ENCODE measurements at places on chromosomes 5 and 9.

DNA sequence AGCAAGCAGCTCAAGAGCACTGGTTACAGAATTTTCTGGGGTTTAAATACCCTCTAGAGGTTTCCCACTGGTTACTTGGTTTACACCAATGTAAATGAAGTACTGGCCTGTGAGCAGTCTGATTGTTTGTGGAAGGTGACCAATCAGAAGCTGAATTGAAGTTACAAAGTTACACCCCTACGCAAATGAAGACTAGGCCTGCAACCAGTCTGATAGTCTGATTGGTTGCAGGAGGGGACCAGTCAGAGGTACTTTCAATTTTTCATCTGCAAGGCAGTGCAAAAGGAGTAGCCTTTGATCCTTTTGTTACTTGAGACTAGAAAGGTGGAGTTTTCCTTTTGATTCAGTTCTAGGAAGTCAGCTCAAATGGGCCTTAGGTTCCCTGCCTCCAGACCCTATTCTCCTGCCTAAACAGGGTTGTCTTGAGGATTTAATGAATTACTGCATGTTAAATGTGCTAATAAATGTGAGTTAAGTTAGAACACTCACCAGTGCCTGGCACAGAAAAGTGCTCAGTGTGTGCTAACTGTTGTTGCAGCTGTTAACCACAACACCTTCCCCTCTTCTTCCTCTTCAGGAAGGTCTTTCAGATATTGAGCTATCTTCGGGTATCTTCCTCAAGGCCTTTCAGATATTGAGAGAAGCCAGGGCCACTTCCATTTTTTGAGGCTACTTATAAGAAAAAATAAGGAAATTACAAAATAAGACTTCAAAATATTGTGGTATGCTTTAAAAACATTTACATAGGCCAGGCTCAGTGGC is 32.1 kb upstream of the CLINT1 start:
- DNase-seq = no peak

- DNase-seq = no peak
Observed at GRCh38 chr5:140795259-140795641, 598 bp downstream of the PCDHA2 start.

DNA sequence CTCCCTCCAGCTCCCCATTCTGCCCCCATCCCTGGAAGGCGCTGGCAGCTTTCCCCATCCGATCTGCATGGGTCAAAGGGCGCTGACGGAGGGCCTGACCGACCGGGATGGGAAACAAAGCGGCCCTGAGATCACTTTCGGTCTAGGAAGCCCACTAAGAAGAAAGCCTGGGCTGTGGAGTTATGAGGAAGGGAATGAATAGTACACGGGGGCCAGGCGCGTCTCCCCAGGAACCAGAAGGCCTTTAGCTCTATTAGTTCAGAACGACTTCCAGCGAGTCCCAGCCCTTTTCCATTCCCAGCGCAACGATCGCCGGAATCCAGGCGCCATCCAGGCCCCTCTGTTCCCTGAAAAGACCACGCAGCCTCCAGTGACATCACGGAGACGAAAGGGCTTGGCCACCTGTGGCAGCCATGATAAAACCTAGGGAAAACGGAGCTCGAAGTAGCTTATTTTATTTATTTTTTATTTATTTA is 70.1 kb upstream of the CCDC180 start:
- no peak for DNase-seq

DNA sequence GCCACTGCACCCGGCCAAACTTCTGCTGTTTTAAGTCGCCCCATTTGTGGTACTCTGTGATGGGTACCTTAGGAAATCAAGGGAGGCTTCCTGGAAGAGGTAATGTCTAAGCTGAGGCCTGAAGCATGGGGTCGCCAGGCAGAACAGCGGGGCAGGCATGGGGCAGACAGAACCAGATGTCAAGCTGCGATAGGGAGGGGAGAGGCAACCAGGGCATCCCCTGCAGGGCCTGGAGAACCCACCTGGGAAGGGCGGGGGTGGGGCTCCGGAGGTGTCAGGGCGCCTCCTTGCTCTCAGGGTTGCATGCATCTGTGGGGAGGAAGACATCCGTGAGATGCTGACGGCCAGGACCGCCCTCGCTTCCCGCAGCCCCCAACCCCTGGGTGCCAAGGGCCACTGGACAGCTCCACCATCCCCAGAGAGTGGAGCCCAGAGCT is 2.8 kb downstream of the LCN15 start:
- no peak for DNase-seq

DNA sequence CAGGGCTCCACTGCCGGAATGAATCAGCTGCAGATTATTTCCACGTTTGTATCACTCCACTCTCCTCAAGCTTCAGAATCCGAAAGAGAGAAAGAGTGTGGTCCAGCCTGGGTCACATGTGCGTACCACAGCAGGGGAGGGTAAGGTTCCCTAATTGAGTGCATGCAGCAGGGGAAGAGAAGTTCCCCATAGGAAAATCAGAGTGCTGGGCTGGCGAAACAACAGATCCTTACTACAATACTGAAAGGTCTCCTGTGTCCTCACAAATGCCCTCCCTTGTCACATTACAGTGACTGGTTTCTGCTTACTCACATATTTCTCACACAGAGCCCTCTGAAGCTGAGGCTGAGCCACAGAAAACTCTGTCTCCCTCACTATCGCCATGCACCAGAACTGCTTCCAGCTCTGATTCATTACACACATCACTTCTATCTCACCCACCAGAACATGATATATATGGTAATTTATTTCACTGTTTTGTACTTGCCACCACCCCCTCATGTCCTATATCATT is 532.2 kb upstream of the TUSC1 start:
- no peak for DNase-seq

- no peak for DNase-seq
Observed at GRCh38 chr5:159782197-159782994, 133.9 kb upstream of the ADRA1B start.

DNA sequence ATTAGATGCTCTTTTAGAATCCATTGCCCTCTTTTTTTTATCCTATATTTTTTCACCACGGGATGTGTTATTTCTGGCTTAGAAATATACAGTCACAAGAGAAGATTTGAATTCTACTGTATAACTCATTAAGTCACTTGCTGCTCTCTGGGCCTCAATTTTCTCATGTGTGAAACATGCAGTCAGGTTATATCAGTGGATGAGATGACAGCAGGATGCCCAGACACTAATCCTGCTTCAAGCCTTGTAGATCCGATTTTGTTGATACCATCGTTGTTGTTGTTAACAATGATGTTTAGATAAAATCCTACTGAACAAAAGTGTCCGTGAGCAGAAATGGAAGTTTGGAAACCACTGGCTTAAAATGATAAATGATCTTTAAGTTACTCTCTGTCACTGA is 421.9 kb upstream of the DMAC1 start:
- no peak for DNase-seq

DNA sequence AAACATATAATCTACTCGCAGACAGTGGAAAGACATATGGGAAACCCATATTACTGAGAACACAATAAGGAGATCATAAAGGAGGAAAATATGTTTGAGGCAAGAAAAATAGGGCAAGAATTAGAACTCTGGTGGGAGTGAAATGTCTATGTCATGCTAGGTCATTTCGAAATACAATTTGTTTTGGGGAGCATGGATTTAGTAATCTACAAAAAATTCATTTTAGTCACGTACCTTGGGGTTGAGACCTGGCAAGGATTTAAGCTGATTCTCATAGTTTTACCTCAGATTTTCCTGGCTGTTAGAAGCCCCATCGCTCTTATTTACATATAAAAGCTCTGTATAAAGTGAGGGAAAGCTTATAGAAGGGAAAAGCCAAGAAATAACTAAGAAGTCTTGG is 11.5 kb upstream of the CSNK1G3 start:
- DNase-seq = no peak

- no peak for DNase-seq
Observed at GRCh38 chr9:93808115-93809029, 146.8 kb downstream of the BARX1 start.

DNA sequence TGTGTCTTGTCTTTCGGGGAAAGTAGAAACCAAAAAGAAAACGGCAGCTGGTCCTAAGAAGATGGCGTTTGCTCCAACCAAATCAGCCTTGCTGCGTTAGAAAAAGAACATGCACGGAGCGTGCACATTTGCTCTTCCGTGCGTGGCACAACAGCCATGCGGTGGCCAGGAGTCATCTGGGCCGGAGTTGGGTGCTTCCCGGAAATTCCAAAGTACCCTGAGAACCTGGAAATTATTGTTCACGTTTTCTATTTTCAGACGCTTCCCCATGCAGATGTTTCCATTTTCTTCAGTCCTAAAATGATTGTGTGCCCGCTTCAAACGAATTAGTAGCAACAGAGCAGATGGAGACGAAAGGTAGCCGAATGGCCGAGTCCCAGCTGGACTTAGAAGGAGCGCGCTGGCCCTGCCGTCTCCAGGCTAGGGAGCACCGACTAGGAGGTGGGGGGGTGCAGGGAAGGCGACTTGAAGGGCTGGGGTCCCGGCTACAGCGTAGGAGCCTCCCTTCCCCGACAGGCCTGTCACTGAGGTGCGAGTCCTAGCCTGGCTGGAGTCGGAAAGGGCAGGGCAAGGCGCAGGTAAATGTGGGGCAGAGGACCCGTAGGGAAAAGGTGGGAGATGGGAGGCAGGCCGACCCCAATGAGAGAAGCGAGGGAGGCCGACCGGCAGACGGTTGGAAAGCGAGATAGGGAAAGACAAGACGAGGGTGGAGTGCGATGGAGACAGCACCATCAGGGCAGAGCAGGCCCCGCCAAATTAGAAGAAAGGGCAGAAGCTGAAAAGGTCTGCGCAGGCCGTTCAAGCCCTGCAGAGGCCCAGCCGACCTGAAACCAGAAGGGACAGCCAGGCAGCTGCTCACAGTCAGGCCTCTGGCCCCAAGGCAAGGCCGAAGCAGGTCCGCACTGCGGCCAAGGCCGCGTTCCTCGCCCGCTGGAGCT is 1.4 kb downstream of the BARX1 start:
- no peak for DNase-seq

DNA sequence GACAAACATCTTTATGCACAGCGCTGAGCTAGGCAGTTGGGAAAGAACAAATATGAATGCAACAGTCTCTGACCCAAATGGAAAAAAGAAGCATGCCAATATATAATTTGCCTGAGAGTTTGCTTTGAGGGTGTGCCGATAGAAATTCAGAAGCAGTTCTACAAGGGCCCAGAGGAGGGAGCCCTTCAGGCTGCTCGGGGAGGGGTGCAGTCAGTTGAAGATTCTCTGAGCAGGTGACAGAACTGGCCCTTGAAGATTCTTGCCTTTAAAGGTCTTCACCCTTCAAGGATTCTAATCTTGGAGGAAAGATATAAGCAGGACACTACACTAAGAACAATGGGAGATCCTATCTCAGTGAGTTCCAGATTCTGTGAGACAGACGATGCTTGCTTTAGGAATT is 3.7 kb upstream of the PAPPA start:
- DNase-seq = no peak

GRCh38 chr5:100890461-100891008 is 12.5 kb downstream of the ST8SIA4 start:
- DNase-seq = no peak

DNA sequence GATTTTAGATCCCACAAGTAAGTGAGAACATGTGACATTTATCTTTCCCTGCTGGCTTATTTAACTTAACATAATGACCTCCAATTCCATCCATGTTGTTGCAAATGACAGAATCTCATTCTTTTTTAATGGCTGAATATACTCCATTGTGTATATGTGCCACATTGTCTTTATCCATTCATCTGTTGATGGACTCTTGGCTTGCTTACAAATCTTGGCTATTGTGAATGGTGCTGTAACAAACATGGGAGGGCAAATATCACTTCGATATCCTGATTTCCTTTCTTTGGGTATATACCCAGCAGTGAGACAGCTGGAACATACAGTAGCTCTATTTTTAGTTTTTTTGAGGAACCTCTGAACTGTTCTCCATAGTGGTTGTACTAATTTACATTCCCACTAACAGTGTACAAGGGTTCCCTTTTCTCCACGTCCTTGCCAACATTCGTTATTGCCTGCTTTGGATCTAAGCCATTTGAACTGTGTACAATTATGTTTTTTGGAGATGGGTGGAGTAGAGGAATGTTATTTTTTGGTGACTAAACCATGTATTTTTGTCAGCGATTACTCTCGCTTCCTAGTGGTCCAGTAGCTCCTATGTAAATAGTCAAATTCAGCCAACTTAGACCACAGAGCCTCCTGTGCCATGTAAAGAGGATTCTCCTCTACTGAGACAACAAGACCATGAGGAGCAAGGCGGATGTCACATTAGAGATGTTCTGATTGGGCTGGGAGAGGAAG is 60.6 kb downstream of the TNFSF15 start:
- no peak for DNase-seq

DNA sequence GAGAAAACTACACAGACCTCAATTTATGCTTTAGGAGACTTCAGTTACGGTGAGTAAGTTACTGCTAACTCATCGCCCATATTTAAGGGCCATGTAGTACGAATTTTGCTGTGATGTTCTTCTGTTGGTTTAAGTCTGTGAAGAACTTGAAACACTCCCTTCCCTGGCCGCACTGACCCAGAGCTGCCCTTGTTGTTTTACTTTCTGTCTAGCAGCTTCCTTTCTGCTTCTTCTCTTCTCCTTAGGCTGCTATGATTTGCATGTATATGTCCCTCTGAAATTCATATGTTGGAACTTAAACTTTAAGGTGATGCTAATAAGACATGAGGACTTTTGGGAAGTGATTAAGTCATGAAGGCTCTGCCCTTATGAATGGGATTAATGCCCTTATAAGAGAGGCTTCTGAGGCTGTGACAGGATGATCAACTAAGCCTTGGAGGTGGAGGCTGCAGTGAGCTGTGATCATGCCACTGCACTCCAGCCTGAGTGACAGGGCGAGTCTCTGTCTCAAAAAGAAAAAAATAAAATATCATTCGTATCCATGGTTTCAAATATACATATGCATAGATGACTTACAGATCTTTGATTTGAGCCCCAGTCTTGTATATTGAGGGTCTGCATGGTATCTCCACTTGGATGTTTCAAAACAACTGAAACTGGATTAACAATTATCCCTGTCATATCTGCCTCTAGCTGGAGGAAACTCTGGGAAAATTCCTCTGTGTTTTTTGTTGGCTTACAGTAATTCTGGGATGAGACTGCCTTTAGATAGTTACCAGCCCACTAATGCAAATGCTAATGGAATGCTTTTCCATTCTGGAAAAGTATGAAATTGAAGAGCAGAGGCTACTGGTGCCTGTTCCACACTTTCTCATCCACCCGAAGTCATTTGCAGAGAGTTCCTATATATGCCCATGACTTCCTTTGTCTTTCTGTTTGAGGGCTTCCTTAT is 263.4 kb upstream of the ACTBL2 start:
- no peak for DNase-seq

- no peak for DNase-seq
Observed at GRCh38 chr9:107784235-107784958, 294.8 kb upstream of the KLF4 start.

All from stimulated activated CD8-positive, alpha-beta memory T cell treated with anti-CD3 and anti-CD28 coated beads, Interleukin-4, amount 100 ng/mL, for 1 hour (primary cell).